IgD-negative memory B cell (primary cell): ENCODE measurements at places on chromosomes 5 and 9. TPM values are rescaled to one million over a fixed set of nuclear protein-coding genes. Genes with fewer than 3 reads are reported as not detected.

The ZNF618 gene
- 2.2 TPM for polyA plus RNA-seq

The FAM53C gene
- polyA plus RNA-seq, result 20.4 TPM

The NDFIP1 gene
- 21.6 TPM for polyA plus RNA-seq

The EIF4EBP3 gene
- 32.9 TPM for polyA plus RNA-seq

The OR2Y1 gene
- not detected for polyA plus RNA-seq

The PCDHGA8 gene
- polyA plus RNA-seq, result not detected

The FLT4 gene
- 0.56 TPM for polyA plus RNA-seq

The THBS4 gene
- polyA plus RNA-seq, result 0.36 TPM

The SLC4A9 gene
- not detected for polyA plus RNA-seq

The FOXE1 gene
- not detected for polyA plus RNA-seq

The C9orf153 gene
- 0.14 TPM for polyA plus RNA-seq

The IL5 gene
- polyA plus RNA-seq, result not detected

The PLAC8L1 gene
- not detected for polyA plus RNA-seq

The ZBTB6 gene
- polyA plus RNA-seq, result 1.7 TPM

The CAVIN4 gene
- polyA plus RNA-seq, result not detected

The OLFM1 gene
- polyA plus RNA-seq, result 0.20 TPM

The ANKDD1B gene
- polyA plus RNA-seq, result 0.15 TPM

The OR2S2 gene
- polyA plus RNA-seq, result not detected

The N4BP3 gene
- polyA plus RNA-seq, result 10.1 TPM

The ZBED3 gene
- 0.29 TPM for polyA plus RNA-seq

The CTSV gene
- polyA plus RNA-seq, result not detected

The SRA1 gene
- 31.8 TPM for polyA plus RNA-seq

The OR1Q1 gene
- polyA plus RNA-seq, result not detected

The CEP72 gene
- 5.4 TPM for polyA plus RNA-seq

The B4GALT7 gene
- polyA plus RNA-seq, result 26.4 TPM

The ADAMTS16 gene
- not detected for polyA plus RNA-seq

The FOXD4 gene
- polyA plus RNA-seq, result not detected

The CNTFR gene
- polyA plus RNA-seq, result not detected

The LHX2 gene
- polyA plus RNA-seq, result not detected

The CDO1 gene
- polyA plus RNA-seq, result not detected

The CTNND2 gene
- not detected for polyA plus RNA-seq

The TRPM6 gene
- not detected for polyA plus RNA-seq

The ENHO gene
- polyA plus RNA-seq, result not detected

The PCDHB3 gene
- polyA plus RNA-seq, result not detected

The CKMT2 gene
- not detected for polyA plus RNA-seq

The CCL28 gene
- polyA plus RNA-seq, result 13.1 TPM

The SLC9A3 gene
- polyA plus RNA-seq, result 1.2 TPM

The PTGR1 gene
- 0.15 TPM for polyA plus RNA-seq

The TSLP gene
- not detected for polyA plus RNA-seq

The CATSPER3 gene
- polyA plus RNA-seq, result not detected

The CREBRF gene
- 53.6 TPM for polyA plus RNA-seq

The HAND1 gene
- polyA plus RNA-seq, result not detected

The PPP3R2 gene
- polyA plus RNA-seq, result not detected

The CCDC183 gene
- 0.78 TPM for polyA plus RNA-seq

The IL7R gene
- 15.1 TPM for polyA plus RNA-seq

The STPG3 gene
- not detected for polyA plus RNA-seq

The SLC6A3 gene
- not detected for polyA plus RNA-seq

The SHISAL2B gene
- not detected for polyA plus RNA-seq

The ANKRD34B gene
- polyA plus RNA-seq, result not detected

The CCL27 gene
- not detected for polyA plus RNA-seq
